NCI-H446 treated with DMSO at 0.1 percent for 48 hours (cell line): ENCODE measurements at places on chromosomes 12 and 14.

DNA sequence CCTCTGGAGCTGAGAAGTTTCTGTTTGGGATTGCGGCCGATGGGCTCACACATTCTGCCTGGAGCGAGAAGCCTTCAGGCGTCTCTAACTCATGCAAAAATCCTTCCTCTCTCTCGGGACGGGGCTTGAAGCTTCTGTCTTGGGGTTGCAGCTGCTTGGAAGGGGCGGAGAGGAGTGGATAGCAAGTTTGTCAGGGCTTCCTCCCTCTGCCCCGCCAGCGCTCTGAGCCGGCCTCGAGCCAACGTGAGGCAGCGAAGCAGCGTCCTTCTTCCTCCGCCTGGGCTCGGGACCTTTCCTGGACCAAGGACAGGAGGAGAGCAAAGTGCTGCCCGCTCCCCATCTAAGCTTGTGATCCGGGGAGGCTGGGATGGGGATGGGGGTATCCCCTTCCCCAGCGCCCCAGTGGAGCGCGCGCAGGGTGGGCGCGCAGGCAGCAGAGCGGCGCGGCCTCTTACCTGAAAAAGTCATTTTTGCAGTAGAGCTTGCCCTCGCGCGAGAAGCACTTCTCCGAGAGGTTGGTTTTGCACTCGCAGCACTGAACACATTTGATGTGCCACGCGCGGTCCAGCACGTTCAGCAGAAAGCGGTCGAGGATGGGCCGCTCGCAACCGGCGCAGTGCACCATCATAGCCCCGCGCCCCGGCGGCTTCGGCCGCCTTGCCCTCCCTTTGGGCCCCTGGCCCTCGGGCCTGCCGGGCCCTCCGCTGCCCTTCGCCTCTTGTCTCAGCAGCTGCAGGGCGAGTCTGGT is 626 bp downstream of the LHX5 start:
- DNase-seq: no peak

DNA sequence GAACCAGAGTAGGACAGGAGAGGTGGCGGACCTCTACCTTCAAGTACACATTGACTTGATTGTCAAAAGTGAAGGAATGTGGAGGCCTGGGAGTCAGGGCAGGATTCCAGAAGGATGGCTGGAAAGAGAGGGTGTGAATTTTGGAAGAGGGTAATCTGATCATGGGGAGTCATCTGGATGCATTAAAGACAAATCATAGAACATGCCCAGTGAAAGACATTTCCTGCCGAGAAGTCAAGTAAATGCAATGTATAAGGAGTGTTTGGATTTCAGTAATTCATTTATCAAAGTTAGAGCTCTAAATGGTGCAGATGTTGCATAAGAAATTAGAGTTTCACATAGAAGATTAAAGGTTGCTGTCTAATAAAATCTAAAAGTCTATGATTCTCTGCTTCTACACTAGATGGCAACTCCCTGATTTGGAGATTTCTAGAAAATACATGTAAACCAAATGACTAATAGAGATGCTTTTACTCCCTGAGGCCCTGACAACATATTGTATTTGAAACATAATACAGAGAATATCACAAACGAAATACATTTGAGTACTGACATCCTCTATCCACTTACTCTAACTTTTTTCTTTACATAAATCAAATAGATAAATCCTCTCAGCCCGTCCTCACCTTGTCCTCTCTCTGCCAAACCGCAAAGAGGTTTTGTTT is 91.3 kb downstream of the KCNA5 start:
- DNase-seq: no peak

DNA sequence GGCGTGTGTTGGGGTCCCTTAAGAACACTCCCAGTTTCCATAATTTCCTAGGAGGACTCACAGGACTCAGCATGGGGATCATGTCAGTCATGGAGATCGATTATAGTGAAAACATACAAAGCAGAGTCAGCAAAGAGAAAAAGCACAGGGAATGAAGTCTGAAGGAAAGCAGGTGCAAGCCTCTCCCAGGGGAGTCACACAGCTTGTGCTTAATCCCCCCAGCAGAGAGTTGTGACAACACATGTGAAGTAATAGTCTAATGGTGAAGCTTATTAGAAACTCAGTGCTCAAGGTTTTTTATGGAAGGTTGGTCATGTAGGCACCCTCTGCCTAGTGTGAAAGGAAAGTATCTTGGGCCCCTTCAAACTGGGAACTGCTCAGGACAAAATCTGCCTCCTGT is 149.0 kb upstream of the SEL1L start:
- DNase-seq: no peak

DNA sequence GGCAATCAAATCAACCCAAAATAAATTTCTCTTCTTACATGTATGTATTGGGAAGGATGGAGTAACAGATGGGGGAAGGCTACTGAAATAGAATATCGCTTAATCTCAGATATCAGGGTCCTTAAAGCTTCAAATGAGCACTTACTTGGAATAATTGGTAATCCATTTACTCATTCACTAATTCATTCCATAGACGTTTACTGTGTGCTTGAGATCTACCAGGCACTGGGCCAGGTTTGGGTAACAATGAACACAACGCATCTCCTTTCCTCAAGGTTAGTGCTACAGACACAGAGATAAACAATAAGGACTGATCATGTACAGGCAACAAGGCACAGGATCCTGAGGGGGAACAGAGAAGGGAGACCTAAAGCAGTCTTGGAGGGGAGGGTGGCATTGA is 54.4 kb upstream of the KRR1 start:
- DNase-seq: no peak

GRCh38 chr14:51848120-51848519 is 12.3 kb upstream of the GNG2 start:
- DNase-seq: no peak

DNA sequence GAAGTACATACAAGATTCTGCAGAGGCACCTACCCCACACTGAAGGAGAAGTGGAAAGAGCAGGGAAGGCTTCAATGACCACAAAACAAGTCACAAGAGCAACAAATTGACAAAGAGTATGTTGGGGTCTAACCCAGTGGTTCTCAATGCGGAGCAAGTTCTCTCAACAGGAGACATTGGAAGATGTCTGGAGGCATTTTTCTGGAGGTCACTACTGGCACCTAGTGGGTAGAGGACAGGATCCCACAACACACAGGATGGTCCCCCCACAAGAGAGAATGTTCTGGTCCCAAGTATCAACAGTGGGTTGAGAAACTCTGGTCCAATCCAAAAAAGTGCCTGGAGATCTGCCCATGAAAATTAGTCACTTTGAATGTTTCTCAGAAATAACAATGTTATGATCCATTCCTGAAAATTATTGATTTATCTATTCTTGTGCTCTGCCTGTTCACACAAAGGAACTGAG is 3.4 kb downstream of the SSH1 start:
- no peak for DNase-seq

GRCh38 chr12:14400599-14400998 is 35.1 kb downstream of the ATF7IP start:
- DNase-seq: no peak

GRCh38 chr12:127054531-127054930 is 1212.4 kb upstream of the TMEM132C start:
- DNase-seq: no peak

GRCh38 chr12:98699586-98699985 is 54.5 kb downstream of the APAF1 start:
- no peak for DNase-seq

GRCh38 chr14:104800015-104800770 is 708 bp upstream of the ZBTB42 start:
- DNase-seq: peak; percentile 31

DNA sequence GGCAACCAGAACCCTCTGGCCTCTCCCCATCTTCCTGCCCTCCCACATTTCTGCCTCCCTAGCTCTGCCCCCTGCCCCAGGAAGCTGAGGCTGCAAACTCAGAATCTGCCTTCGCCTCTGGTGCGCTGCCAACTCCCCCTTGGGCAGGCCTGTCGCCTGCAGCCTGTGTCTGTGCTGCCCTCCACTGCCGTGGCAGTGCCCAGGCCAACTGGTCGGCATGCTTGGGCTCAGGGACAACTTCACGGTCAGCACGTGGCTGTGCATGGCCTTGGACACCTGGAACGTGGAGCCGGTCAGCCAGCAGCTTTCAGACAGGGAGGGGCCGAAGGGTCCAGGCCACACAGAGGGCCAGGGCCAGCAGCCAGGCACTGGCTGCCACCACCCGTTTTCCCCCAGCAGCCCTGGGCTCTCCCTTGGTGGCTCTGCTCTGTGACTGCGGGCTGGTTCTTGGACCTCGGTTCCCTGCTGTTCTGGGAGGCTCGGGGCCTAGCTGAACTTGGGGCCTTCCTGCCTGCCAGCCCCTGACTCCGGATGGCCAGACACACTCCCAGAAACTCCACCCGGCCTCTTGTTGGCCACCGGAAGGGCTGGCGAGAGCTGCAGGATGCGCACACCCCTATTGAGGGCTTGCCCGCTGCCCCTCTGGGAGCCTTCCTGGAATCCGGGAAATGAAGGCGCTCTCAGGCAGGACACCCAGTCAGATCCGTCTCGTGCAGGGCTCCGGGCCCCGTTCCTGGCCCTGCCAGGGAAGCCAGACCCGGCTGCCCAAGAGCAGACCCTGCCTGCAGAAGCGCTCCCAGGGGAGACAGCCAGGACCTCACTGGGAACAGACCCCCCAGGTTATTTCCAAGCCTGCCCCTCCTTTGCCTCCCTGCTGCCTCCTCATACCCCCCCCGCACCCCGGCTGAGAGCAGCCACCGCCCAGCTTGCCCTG is 34.2 kb upstream of the PPP1R13B start:
- DNase-seq: no peak

GRCh38 chr12:40689576-40689975 is 2.7 kb upstream of the CNTN1 start:
- DNase-seq: no peak

GRCh38 chr12:84507956-84508850 is 404.4 kb downstream of the SLC6A15 start:
- peak; percentile 83 for DNase-seq

DNA sequence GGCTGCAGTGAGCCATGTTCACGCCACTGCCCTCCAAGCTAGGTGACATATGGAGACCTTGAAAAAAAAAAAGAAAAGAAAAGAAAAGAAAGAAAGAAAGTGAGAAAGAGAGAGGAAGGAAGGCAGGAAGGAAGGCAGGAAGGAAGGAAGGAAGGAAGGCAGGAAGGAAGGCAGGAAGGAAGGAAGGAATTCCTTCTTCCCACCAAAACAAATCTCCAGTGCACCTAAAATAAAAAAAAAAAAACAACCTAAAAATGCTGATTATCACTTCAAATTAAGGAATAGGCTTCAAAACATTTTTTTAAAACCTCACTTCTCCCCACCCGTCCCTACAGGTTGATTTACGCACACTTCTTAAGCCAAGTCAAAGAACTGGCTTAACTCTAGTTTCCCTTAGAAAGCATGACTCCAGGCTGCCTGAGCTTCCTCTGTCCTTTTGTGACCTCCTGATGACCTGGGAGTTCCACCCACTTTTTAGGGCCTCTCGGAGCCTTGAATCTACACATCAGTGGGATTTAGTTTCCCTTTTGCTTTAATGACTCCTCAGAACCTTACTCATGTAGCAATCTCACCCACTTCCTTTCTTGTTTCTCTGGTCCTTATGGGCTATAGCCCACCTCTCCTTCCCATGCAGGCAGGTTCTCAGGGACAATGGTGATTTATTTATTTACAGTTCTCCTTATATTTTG is 18.6 kb downstream of the DUSP6 start:
- DNase-seq: no peak

GRCh38 chr14:102272392-102272791 is 32.6 kb downstream of the MOK start:
- no peak for DNase-seq

GRCh38 chr12:75587340-75588106 is 76.1 kb upstream of the KRR1 start:
- peak; percentile 63 for DNase-seq

DNA sequence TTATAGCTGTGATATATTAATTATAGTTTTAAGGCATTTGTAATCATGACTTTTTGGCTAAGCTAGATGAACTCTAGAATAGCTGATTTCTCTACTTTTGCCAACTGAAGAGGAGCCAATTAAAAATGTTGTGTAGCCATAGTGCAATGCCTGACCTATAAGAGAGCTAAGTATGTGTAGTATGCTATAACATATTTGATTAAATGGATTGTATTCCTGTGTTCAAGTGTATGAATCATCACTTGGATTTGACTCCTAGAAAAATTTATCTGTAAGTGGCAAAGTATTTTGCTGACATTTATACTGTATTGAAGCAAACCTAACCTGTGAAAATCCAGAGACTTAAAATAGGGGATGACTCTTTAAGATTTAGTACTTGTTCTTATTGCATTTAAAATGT is 34.2 kb downstream of the PCNX4 start:
- no peak for DNase-seq

DNA sequence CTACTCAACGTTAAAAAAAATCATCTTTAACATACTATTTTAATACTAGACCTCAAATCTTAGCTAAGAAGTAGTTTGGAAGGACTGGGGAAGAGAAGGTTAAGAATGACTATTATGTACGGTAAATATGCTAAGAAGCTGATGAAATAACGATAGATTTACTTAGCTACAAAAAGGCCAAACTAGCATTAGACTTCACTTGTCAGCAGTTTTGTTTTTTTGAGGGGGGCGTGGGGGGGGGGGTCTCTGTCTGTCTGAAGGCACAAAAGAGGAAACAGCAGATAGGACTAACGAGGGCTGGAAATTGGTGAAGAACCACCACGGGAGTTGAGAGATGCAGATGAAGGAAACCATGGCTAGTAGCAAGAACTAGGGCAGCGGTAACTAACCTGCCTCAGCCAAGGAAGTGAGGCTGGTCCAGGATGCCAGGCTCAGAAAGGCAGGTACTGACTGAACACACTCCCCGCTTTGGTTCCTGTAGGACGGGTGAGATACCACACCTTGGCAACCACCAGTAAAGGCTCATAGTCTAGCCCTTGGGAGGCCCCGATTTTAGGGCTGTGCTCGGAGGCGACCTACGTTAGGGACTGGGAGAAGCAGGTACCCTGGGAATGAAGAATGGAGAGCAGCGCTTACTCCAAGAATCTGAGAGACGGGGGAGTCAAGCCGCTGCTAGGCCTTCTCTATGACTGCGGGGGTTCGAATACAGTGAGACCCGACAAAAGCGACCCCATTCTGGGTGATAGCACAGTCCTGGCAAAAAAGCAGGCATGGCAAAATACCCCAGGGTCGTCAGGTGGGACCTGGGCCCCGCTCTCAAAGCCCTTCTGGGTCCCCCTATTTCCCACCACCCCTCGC is 675 bp downstream of the NEDD8 start:
- no peak for DNase-seq

GRCh38 chr14:68580096-68580645 is 212.7 kb downstream of the ZFP36L1 start:
- DNase-seq: no peak

DNA sequence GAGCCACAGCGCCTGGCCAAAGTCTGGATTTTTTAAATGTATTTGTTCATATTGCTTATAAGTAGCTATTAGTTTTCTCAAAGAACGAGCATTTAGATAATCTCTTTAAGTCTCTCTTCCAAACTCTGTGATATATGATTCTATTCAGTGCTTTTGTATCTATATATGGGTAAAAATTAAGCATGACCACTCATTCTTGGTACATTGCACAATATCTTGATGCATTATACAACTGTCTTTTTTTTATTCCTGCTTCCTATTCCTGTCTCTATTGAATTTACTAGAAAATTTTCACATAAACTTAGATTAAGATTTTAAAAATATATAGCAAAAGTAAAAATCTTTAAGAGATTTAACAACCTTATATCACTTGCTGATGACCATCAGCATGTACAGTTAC is 29.1 kb downstream of the SOCS2 start:
- no peak for DNase-seq

- DNase-seq: no peak
These were observed 172.9 kb downstream of the CACNA1C start for GRCh38 chr12:2225696-2226095.

GRCh38 chr14:26463136-26463535 is 134.7 kb downstream of the NOVA1 start:
- DNase-seq: no peak
